ENCODE measurements at places on chromosomes 4 and X.

DNA sequence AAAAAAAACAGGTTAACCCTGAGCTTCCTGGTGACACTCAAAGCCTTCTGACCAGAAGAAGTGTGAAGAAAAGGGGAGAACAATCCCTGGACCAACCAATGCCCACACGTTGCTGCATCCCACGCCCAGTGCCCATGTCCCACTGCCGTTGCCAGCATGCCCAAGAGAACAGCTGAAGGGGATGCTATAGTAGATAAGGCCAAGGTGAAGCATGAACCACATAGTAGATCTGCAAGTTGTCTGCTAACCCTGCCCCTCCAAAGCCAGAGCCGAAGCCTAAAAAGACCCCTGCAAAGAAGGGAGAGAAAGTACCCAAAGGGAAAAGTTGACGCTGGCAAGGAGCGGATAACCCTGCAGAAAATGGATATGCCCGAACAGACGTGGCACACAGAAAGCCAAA is 11.3 kb upstream of the CD38 start:
- DNase-seq: no peak

DNA sequence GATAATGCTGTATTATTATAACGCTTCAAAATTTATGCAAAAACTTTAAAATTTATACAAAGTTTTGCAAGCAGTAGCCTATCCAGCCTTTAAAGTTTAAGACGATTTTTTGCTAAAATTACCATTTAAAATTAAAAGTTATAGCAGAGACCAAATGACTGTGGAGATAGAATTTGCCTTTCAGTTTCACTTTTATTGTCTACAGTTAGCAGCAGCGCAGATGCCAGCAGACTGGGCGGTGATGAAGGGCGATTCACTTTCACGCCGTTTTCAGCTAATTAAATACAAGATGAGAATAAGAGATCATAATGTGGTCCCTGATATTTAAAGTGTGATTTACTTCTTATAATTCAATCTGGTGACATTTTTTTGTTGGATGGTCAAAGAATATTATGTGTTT is 1381.5 kb upstream of the ADGRL3 start:
- peak; percentile 56 for DNase-seq

GRCh38 chr4:108972613-108973283 is 209.9 kb upstream of the ETNPPL start:
- no peak for DNase-seq

- peak; percentile 34 for DNase-seq
These were observed 84.9 kb downstream of the RAB28 start for GRCh38 chr4:13399257-13399656.

DNA sequence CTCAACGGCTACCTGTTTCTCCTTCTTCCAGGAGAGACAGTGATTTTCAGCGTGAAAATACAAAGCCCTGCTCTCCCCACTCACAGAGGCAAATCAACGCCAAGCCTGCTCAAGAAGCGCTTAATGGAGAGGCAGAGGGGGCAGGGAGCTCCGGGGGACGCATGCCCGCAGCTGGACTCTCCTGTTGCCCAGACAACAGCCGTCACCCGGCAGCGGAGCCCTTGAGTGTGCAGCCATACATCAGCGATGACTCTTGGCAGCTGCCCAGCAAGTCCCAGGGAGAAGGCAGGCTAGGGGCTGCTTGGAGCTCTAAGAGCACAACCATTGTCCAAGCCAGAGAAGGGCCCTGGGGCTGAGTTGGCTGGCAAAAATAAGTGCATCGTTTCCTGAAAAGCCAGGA is 71.0 kb upstream of the AFAP1 start:
- DNase-seq: peak; percentile 37

GRCh38 chr4:163693211-163693610 is 198.7 kb downstream of the TMA16 start:
- DNase-seq: no peak

- no peak for DNase-seq
These were observed 618 bp upstream of the XK start for GRCh38 chrX:37684973-37685372.

DNA sequence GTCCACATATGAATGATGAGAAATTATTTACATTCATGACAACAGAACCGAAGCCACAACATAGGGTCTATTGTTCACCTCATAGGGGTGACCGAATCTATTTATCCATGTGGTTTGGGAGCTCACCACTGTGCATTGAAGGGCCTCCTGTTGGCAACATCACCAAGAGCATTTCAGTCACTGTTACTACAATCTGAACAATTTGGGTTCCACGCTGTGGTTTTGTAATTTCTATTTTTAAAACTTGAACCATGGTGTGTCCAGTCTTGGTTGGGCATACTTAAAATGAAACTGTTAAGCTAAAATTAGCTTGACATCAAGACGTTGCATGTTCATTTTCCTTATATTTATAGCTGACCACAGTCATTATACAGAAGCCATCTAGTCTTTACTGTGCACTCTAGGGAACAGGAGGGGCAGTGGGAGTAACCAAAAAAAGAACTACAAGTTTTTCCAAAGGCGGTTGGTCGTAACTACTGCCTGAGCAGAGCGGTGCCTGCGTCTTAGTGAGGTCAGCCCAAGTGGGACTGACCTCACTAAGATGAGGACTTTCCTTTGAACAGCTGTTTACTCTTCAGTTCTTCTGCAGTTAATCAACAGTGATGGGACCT is 192.1 kb downstream of the SPRY1 start:
- peak; percentile 63 for DNase-seq

- DNase-seq: no peak
These were observed 101.1 kb upstream of the CYLC1 start for GRCh38 chrX:83759872-83760271.

- DNase-seq: no peak
These were observed 14.0 kb upstream of the ZCCHC18 start for GRCh38 chrX:104098151-104098808.

DNA sequence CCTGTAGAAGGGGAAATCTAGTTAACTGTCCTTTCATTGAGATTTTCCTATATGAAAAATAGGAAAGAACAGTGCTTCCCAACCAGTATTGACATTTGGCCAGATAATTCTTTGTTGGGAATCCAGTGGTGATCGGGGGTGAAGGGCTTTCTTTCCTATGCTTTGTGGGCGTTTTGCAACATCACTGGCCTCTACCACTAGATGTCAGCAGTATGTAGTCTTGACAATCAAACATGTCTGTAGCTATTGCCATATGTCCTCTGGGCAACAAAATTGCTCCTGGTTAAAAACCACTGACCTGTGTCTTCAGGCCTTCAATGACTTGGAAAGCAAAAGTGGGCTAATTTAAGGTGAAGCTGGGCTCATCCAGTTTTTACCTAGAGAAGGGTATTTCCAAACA is 658.5 kb downstream of the DACH2 start:
- DNase-seq: no peak

- no peak for DNase-seq
These were observed 140.8 kb upstream of the SFRP2 start for GRCh38 chr4:153929675-153930074.

- no peak for DNase-seq
These were observed 1452.7 kb upstream of the TENM3 start for GRCh38 chr4:180790471-180790870.

DNA sequence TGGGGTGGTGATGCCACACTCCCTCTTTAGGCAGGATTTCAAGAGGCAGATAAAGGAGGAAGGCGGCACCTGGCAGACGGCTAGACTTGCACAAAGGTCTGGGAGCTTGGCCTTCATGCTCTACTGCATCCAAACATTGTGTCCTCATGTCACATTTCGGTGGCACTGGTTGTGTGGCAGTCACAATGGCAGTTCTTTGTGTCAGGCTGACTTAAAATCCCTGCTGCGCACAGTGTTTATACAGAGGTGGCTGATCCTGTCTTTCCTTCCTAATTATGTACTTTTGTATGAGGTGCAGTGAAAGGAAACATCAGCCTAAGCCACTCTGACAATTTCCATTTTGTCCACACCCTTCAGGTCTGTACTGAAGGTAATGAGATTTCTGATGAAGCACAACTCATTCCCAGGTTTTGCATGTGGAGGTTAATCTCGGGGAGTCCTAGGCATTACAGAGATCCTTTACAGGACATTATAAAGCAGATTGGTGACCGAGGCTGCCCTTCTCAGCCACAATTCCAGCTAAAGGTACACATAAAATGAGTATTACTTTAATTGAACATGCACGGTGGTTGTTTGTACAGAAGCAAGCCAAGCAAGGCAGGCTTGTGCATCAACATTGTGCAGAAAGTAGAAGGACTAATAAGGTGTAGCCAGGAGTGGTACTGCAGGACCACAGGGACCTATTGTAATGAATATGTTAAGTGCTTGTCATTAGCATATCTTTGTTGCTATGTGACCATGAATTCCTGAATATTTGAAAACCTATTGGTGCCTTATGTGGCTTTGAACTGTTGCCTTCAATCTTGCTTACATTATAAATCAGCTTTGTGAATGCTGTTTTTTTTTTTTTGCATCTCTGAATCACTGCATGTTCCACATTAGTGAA is 147.6 kb downstream of the STK32B start:
- no peak for DNase-seq

GRCh38 chr4:70993181-70994068 is at the start of gene DCK:
Gene DCK (plus strand): TSS chr4:70993649. CDS start chr4:70993836, 187 bp downstream.
- DNase-seq: peak; percentile 97

GRCh38 chr4:121227341-121227792 is 63.2 kb upstream of the TNIP3 start:
- no peak for DNase-seq

DNA sequence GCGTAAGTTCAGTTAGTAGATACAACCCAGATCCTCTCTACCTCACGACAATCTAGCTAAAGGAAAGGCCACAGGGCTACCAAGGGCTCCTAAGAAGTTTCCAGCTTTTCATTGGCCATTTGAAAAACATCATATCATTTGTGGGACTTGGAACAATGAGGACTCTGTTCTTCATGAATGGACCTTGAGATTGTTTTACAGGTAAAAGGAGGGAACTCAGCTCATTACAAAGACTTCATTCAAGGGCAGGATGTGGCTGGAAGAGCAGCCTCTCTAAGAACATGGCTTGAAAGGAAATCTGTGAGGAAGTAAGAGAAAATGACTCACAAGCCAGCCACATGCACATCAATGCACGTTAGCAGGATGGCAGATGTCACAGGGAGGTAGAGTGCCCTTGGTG is 105.9 kb upstream of the SLC7A11 start:
- DNase-seq: no peak

- no peak for DNase-seq
These were observed 152.6 kb downstream of the ARHGAP10 start for GRCh38 chr4:147884536-147884935.

GRCh38 chr4:150540959-150541360 is 41.0 kb upstream of the MAB21L2 start:
- DNase-seq: no peak

DNA sequence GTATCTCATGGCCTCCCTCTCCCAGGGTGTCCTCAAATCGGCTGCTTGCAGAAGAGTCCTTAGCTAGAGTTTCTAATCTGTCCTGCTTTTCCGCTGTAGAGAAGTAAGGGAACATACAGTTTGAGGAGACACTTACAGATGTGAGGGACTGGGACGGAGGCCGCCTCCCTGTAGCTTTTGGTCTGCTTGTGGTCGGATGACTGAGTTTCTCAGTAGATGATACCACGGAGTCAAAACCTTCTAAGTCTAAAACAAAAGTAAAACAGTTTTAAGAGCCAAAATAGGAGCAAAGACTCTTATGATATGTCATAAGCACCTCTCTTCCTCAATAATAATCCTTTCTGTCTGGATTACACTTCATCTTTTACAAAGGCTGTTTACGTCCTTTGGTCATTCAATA is 34.5 kb upstream of the MAP3K15 start:
- no peak for DNase-seq

GRCh38 chr4:15836362-15836761 is 58.2 kb downstream of the CD38 start:
- DNase-seq: no peak

DNA sequence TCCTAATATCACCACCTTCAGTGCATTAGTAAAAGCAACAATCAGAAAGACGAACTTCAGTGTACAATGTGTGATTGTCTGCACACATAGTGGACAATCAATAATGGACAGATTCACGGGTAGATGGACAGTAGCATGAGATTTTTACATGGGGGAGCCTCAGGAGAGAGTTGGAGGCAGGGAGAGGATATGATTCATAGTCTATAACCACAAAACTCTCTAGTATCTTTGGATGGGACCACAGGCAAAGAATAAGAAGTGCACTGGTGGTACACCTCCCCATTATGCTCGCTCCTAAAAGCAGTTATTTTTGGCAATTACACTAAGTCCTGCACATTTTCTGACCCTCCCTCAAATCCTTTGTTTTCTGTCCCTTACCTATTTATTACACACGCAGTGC is 624.4 kb upstream of the ACTRT1 start:
- no peak for DNase-seq

GRCh38 chr4:57877047-57877458 is 766.9 kb upstream of the IGFBP7 start:
- no peak for DNase-seq

GRCh38 chrX:73828080-73828720 is 265.2 kb downstream of the CHIC1 start:
- DNase-seq: no peak

DNA sequence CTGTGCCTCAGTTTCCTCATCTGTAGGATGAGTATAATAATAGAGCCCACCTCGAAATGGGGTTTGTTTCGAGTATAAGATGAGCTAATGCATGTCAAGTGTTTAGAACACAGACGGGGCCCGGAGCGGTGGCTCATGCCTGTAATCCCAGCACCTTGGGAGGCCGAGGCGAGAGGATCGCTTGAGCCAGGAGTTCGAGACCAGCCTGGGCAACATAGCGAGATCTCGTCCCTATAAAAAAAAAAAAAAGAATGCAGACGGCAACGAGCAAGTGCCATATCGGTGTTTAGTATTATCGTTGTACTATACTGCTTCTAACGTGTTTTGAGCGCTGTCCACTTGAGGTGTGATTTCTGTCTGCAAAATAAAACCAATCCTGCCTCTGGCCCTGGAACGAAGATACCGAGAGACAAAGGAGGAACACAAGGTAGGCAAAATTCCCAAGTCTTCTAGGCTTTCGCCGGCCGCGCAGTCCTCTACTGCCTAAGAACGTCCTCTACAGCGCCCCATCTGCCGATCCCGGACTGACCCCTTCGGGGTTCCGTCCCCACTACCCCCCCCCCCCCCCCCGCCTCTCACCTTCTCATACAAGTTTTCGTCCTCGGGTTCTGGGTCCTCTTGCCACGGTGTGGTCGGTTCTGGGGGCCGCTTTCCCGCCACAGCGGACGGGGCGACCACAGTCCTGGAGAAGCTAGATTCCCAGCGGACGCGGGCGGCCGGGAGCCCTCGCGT is 442 bp downstream of the NDUFB11 start:
- DNase-seq: peak; percentile 88

GRCh38 chr4:175752664-175753063 is 59.4 kb downstream of the GPM6A start:
- DNase-seq: no peak

GRCh38 chr4:83177182-83177581 is 62.7 kb upstream of the PLAC8 start:
- no peak for DNase-seq

DNA sequence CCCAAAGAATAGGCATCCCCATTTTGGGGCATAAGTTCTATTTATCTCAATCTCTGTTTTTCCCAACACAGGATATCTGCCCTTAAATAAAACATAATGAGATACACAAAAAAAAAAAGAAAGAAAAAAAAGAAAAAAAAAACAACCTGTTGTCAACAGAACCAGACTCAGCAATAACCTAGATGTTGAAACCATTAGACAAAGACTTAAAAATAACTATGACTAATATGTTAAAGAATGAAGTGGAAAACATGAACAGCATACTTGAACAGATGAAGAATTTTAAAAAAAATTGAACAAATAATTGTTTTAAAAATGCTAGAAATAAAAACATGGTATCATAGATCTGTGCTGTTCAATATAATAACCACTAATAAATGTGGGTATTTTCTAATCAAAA is 93.4 kb upstream of the RXFP1 start:
- DNase-seq: no peak
